ENCODE measurements at places on chromosomes 16 and 17. TPM values are rescaled to one million over a fixed set of nuclear protein-coding genes. Genes with fewer than 3 reads are reported as not detected.

The TBC1D24 gene
- total RNA-seq: 9.6 TPM

The DHRS7C gene
- not detected for total RNA-seq

The SEPTIN12 gene
- total RNA-seq: not detected

The C1QL1 gene
- 3.7 TPM for total RNA-seq

The ADORA2B gene
- total RNA-seq: 0.75 TPM

The ST6GALNAC2 gene
- total RNA-seq: 9.1 TPM

The GFAP gene
- 2.8 TPM for total RNA-seq

The TP53TG3C gene
- not detected for total RNA-seq

The BAIAP3 gene
- 2.2 TPM for total RNA-seq

The PMP22 gene
- total RNA-seq: 246 TPM

The KRT27 gene
- not detected for total RNA-seq

The CBLN1 gene
- total RNA-seq: 1.4 TPM

The ARHGAP23 gene
- 150 TPM for total RNA-seq

The RANBP10 gene
- total RNA-seq: 5.8 TPM

The KRT25 gene
- not detected for total RNA-seq
